ENCODE measurements at places on chromosomes 11 and 22.

DNA sequence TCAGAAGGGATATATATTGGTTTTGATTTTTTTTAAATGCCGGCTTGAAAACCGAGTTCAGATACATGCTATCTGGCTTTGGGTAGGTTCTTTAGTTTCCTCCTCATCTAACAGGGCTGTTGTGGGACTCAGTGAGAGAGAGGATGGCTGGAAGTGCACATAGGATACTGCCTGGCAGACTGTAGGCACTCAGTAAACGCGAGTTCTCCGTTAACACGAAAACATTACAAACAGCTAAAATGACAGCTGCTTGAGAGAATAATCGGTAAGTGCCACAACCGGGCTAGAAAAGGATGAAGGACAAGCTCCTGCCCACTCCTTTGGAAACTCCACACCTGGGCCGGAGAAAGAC, 369 bp downstream of the XRRA1 start:
- no peak for DNase-seq

- DNase-seq: no peak
These were observed 83.4 kb upstream of the MYO18B start for GRCh38 chr22:25658633-25659032.

- no peak for DNase-seq
These were observed 53.7 kb downstream of the UBASH3B start for GRCh38 chr11:122709039-122709760.

- no peak for DNase-seq
These were observed 247.6 kb upstream of the TBCEL start for GRCh38 chr11:120775986-120776951.

- no peak for DNase-seq
These were observed 662.0 kb upstream of the CCDC90B start for GRCh38 chr11:83948200-83948599.

- no peak for DNase-seq
These were observed 124.4 kb downstream of the ETS1 start for GRCh38 chr11:128462922-128463321.

GRCh38 chr11:28793282-28793738, 685.1 kb downstream of the METTL15 start:
- DNase-seq: no peak

DNA sequence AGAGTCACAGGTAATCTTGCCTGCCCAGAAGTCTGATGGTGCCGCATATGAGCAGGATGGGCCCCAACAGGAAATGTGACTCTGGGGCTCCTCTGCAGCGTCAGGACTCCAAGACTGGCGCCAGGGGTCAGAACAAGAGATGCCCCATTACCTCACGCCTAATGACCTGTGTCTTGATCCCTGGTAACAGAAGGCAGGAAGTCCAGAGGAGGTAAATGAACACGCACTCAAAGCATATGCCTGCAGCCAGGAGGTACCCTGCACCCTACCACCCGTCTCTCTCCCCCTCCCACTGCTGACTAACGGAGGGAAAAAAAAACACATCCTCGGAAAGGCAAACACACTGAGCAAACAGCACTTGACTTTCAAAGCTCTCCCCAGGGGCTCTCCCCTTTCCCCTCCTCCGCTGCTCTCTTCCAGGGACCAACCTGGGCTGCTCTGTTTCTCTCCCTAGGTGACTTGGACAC, 37.3 kb downstream of the ABCC8 start:
- DNase-seq: no peak

DNA sequence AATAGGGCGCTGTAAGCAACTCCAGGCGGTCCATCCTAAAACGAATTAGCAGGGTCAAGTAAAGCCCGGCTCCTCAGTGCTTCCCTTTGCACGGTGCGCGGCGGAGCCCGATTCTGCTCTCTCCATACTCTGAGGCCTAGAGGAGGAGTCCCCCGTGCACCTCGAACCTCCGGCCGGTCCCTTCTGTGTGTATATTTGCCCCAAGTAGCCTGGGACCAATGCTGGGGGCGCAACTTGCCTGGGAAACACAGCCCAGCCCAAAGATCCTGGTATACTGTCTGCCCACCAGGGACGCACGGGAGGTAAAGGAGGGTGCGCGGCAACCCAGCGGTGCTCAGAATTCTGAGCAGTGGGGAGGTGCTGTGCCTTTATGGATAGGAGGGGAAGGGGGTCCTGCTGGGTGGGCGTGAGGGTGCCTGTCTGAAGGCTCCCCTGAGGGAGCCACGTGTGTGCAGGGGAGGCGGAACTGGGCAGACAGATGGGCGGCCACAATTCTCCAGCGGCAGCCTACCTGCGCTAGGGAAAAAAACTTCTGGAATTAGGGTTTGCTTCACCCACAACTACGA, 4.8 kb upstream of the TBX1 start:
- no peak for DNase-seq

Data from T-helper 9 cell (primary cell).